ENCODE measurements at places on chromosomes 3 and 15. TPM values are rescaled to one million over a fixed set of nuclear protein-coding genes. Genes with fewer than 3 reads are reported as not detected.

ZNF860 gene
- total RNA-seq = 0.29 TPM

DNA sequence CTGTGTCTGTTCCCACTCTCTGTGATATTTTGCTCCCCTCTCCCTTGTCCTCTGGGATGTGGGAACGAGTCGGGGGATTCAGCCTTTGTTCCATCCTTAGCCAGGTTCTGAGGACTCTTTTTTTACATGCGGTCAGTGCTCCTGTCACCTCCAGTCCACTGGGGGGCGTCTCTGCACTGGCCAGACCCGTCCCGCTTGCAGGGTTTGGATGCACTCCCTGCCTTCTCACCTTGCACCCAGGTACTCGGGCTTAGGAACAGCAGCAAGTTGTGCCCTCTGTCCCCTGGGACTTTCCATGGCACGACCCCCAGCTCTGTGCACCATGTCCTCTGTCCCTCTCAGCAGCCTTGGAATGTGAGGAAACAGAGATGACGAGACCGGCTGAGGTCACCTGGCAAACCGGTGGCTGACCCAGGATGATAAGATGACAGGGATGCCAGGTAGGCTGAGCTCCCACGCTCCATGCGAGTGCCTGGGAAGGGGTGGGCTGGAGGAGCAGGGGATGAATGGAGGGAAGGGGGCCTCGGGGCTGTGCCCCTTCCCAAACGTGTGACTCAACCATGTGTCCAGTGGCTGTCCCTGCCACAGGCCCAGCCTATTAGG, 27.3 kb upstream of the FGD5 start:
- DNase-seq = no peak

- DNase-seq = no peak
Measured at GRCh38 chr3:190502946-190503345, 10.9 kb upstream of the IL1RAP start.

CCR2 gene
- total RNA-seq = not detected

GCSAM gene
- total RNA-seq = not detected

DNA sequence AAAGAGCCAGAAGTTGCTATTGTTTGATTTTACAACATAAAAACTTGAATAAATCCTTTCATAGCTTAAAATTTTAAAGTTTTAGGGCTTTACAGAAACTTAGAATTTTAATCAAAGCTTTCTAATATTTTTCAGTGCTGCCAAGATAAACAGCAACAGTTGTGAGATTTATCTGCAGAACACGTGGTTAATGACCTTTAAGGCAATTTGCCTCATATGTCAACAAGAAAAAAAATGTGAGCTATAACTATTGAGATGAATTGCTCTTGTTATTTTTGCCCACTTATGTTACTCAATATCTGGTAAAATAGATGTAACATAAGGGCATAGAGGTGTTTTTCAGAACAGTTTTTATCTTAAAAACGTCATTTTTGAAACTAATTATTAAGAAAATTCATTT, 96.7 kb upstream of the NECTIN3 start:
- DNase-seq = no peak

DNA sequence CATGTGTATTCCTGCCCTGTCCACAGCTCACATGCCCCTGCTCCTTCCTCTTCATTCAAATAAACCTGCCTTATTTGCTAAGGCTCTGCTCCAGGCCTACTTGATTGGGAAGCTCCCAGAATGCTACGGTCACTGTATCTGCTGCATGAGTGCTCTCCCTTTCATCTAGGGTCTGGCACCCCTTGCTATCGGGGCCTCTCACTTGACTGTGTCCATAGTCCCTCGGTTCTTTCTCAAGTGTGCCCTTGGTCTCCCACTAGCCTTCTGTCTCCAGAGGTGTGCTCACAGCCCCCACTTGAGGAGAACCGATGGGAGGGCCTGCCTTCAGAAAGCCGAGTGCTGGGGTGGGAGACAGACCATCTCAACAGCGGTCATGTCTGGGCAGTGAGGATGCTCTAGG, 57.4 kb upstream of the NMNAT3 start:
- no peak for DNase-seq

GRCh38 chr3:72702390-72702789, 145.9 kb downstream of the SHQ1 start:
- DNase-seq = no peak

DNA sequence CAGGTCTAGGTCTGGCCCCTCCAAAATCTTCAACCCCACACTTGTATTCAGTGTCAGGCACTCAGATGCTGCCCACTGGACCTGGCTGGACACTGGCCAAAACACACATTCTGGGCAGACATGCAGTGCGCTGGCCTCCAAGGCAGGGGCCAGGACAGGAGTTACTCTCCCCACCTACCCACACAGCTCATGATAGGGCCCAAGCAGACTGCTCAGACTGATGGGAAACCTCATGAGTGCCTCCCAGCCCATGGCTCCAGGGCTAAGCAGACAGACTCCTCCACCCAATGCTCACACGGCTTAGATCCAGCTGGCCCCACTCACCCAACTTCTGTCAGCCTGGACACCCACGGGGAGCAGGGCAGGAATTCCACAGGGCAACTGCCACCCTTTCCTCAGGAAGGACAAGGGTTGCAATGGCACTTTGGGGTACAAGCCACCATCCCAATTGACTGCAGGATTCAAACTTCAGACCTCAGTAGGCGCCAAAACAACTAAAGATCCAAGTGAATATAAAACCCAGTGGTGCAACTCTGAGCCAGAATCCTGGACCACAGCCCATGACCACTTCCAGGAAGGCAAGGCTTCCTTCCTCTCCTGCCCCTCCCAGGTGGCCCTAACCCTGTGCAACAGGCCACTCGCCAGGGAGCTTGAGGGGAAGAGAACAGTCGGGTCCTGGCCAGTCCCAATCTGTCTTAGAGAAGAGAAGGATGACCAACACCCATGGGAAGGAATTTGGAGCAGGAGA, 1.4 kb downstream of the LTF start:
- no peak for DNase-seq

MYRIP gene
- total RNA-seq = 0.29 TPM

XCR1 gene
- total RNA-seq = not detected

DNA sequence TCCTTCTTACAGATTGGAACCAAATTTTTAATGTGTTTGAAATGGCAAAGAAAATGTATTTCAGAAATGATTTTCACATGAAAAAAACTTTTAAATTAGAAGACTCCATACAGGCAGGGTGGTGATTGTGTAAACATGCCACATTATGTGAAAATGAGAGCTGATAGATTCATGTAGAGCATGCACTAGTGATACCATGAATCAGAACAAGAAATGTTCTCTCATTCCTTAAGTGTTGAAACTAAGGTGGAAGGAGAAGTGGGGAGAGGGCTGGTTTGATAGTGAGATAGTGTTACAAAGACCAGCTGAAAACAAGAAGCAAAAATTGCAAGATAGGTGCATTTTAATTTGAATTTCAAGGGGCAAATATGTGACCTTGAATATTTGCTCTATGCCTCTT, 100.3 kb downstream of the CCNL1 start:
- no peak for DNase-seq

CGGBP1 gene
- total RNA-seq = 35.1 TPM

STRIT1 gene
- total RNA-seq = not detected

DNA sequence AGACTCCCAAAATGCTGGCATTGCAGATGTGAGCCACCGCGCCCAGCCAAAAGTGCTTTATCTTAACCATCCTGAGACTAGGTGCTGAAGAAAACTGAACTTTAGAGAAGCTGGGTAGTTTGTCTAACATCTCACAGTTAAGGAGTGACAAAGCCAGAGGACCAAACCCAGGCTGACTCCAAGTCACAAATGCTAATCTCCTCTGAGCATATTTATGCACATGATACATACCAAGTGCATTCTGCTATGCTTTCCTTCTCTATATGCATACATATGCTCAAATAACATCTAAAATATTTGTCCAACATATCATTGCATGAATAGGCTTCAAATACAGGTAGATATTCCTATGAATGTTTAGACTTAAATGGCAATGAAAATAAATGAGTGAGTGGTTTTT, 256.9 kb downstream of the CTNNB1 start:
- DNase-seq = no peak

CDCP1 gene
- total RNA-seq = 53.5 TPM

DNA sequence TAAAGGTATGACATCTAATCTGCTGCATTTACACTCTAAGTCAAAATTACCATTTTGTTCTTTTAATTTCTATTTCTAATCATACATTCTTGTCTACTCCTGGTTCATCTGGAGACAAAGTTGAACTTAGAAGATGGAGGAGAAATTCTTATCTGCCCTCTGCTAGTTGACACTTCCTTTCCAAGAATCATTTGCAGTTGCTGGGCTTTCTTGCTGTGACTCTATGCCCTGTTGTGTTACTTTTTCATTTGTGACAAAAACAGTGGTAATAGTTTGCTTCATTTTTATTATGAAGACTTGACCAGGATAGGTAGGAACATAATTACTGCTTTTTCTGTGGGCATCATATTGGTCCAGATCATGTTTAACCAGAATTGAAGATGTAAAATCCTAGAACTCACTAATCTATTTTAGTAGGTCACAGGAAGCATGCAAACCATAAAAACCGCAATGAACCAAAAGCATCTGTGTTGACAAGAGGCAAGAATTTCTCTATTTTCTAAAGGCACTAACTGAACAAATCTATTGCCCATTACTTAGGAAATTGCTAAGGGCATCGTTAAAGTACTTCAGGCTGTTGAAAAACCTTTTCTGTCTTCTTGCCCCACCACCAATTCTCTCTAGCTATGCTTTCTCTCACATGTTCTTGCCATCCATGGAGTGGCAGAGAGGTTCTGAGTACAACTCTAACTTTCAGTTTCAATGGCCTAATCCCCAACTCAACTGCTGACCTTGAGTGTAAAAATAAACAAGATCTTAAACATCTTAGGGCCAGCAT, 4.2 kb upstream of the CCR2 start:
- DNase-seq = no peak

GRCh38 chr15:36284911-36285310, 294.5 kb upstream of the CDIN1 start:
- DNase-seq = no peak

- DNase-seq = no peak
Measured at GRCh38 chr3:182258538-182259177, 534.6 kb upstream of the ATP11B start.

DNA sequence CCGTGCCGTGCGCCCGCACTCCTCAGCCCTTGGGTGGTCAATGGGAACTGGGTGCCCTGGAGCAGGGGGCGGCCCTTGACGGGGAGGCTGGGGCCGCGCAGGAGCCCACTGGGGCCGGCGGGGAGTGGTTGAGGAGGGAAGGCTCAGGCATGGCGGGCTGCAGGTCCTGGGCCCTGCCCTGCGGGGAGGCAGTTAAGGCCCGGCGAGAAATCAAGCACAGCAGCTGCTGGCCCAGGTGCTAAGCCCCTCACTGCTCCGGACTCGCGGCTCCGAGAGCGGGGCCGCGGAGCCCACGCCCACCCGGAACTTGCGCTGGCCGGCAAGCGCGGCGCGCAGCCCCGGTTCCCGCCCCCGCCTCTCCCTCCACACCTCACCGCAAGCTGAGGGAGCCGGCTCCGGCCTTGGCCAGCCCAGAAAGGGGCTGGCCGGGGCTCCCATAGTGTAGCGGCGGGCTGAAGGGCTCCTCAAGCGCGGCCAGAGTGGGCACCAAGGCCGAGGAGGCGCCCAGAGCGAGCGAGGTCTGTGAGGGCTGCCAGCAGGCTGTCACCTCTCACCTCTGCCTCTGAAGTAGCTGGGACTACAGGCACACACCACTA, 7.8 kb downstream of the GP9 start:
- DNase-seq = no peak

DNA sequence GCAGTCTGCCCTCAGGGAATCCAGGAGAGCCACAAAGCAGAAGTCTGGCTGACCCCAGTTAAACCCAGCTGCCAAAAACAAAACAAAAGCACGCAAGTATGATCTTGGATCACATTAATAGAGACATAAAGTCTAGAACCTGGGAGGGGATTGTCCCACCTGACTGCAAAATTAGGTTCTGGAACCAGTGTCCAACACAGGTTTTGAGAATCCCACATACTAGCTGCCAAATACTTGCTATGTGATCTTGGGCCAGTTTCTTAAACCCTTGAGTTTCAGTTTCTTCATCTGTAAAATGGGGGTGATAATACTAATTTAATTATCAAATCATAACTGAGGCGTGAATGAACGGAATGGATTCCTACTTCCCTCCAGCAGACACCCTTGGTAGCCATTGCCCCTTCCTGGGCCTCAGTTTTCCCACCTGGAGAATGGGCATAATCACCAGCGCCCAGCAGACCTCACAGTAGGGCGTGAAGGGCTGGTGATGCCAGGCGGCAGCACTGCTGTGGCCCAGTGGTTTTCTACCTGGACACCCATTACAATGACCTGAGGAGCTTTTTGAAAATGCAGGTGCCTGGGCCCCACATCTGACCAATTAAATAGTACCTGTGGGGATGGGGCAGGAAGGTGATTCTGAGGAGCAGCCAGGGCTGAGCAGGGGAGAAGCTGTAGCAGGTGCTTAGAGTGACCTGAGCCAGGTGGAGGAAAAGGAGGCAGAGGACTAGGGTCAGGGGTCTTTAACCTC, 32.2 kb downstream of the GRIP2 start:
- no peak for DNase-seq

DNA sequence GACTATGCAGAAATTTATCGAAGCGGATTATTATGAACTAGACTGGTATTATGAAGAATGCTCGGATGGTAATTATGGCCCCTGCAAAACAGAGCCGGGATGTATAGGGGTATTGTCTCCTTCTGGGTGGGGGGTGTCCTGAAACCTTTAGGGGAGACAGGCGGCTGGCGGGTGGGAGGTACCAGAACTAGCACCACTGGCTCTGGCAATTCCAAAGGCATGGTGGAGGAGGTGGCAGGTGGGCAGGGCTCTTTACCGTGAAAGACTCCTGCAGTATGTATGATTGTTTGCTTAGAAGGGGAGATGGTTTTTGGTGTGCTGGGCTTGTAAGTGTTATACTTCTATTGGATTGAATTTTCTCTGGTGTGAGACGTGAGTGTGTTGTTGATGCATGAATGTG, 58.4 kb downstream of the TRAK1 start:
- no peak for DNase-seq

DNA sequence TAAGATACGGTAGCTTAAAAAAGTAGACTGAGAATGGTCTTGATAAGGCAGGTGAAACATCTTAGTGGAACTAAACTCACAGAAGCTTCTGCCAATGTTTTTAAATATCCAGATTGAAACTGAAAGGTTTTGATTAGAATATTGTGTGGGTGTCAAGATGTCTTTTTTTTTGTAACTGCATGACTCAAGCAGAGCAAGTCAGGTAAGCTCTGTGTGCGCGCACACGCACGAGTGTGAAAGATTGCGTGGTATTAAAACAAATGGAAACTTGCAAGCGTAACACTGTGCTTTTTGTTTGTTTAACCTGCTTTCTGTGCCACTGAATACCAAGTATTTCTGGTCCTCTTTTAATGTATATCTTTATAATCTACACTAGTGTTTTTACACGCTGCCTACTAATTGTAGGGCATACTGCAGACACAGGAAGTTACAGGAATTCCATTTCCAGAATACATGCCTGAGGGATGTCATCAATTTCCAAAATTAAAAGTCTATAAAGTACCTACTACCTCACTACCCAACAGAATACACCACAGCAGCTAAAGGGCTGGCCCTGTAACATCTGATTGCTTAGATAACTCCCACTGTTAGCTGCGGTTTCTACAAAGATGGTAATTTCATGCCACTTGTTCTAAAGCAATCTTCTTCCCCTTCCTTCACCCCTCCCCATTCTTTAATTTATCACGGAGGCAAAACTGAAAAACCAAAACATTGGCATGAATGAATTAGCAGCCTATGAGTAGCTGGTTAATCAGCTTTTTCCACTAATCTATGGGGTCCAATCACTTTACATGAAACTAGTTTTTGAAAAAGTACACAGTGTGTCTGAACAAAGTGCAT, 472.8 kb downstream of the SHQ1 start:
- no peak for DNase-seq

- DNase-seq = no peak
Measured at GRCh38 chr15:48693484-48693883, 48.0 kb upstream of the FBN1 start.

MESP2 gene
- total RNA-seq = 2.5 TPM

Data from epithelial cell of proximal tubule (primary cell).